ENCODE measurements at places on chromosomes 2 and 18.

- DNase-seq, result peak; percentile 89
Measured at GRCh38 chr18:79200546-79201268, 131.5 kb downstream of the ATP9B start.

DNA sequence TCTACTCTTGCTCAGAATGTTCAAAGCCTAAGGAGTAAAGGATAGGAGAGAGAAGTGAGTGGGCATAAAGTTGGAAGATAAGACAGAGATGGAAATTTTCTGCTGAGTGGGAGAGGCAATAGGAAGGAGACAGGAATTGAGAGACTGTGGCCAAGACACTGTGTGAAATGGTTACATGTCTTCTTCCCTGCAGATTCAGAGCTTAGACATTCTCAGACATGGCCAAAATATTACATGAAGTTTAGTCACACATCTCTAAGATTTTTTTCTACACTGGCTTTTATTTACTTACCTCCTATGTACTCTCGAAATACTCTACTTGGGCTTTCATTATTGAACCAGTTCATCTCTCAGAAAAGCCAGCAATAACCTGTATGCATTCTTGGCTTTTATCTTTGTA lies 363.0 kb upstream of the FANCL start:
- no peak for DNase-seq

DNA sequence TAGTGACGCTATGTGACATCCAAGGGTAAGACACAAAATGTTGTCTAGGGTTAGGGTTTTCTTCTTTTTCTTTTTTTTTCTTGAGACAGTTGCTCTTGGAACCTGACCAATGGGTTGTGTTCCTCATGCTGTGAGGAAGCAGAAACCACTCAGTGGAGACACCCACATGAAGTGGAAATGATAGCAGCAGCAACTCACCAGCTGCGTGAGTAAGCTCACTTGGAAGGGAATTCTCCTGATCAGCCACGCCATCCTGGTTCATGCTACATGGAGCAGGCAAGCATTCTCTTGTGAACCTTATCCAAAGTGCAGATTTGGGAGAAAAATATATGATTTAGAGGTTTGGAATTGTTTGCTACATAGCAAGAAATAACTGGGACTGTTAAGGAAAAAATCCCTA lies 863.7 kb downstream of the EPHA4 start:
- no peak for DNase-seq

DNA sequence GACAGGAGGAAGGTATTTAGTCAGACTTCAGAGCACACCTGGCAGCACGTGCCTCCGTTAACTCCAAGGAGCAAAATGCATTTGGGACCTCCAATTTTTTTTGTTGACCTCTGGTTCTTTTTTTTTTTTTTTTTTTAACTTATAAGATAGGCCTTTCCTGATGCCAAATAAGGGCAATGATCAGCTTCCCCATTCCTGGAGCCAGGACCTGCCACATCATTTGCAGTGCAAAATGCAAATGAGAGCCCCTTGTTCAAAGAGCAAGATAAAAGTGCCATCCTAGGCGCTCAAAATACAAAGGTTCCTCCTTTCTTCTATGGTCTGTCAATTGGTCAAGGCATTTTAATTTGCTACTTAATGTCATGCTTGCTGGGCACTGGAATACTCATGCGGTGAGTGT lies 133.2 kb upstream of the REV1 start:
- DNase-seq, result no peak

- DNase-seq, result no peak
Measured at GRCh38 chr2:28054916-28055315, 164.4 kb downstream of the BABAM2 start.

- no peak for DNase-seq
Measured at GRCh38 chr2:168490015-168490874, 34.2 kb downstream of the CERS6 start.

GRCh38 chr2:229909090-229909489 lies 12.7 kb downstream of the TRIP12 start:
- no peak for DNase-seq

DNA sequence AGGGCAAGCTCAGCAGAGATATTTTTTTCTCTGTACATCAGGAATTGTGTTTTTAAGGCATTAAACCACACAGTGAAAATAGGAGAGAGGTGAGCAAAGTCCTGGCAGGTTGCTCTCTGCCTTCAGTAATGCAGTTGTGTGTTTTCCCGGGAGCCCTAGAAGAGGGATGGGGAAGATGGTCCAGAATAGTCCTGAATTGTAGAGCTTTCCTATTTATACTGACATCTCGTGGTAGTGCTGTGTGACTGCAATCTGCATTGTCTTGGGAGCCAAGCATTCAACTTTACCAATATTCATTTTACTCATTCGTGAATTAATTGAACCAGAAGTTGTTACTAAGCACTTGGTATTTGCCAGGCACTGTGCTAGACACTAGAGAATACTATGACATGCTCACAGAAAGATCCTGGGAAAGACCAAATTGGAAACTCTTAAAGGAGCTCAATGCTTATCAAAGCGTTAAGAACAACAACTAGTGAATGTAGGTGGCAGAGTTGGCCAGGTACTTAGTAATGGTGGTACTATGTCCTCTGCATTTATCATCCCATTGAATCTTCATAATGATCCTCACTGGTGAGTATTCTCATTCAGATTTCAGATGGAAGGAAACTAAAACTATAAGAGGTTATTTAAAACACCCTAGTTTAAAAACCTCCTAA lies 214.6 kb downstream of the TRIB2 start:
- no peak for DNase-seq

DNA sequence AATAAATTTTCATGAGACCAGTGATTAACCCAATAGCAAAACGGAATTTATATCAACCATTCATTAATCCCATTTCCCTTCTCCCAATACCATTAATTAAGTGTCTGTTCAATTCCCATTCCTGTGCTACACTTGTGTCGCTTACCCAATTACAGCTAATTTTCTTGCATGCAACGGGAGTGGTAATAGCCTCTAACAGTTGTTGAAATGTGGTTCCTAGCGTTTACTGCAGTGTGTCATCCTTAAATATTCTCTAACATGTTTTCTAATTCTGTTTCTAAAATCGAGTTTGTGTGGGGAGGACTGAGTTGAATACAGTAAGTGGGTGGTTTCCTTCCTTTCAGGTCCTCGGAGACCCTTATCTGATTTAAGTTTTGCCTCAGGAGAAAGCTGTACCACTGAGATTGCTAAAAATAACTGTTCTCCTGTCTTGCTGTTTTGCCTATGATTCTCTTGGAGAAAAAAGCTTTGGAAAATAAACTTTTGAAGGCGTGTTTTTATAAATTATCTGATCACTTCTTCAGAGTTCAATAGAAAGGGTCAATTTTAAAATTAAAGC lies 59.3 kb upstream of the LRRTM1 start:
- DNase-seq, result no peak

DNA sequence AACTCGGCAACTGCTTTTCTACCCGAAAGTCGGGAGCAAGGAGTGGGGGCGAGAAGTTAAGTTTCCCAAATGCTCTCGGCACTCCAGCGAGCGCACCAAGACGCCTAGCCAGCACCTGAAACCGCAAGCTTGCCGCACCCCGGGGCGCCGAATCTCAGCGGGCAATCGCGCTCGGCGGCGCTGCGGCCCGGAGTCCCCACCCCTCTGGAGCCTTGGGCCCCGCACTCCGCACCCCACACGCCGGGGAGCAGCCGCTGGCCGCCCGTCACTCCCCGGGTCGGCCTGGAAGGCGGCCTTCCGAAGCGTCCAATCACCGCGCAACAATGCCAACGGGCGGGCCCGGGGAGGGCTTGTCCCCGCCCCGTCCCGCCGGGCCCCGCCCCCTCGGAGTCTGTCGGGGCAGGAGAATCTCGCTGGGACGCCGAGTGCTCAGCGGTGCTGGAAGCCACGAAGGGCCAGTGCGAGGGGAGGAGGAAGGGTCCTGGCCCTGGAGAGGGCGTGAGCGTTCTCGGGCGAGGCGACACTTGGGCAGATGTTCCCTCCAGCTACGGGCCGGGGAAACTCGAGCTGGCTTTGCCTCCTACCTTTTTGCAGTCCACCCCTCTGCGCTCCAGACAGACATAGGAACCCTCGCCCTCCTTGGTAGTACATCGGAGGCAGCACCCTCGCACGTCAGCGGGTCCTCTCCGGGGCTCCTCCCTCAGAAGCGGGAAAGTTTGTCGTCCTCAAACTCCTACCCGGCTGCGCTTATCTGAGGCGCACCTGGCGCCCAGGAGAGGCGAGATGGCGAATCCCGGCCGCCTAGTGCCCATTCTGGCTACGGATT lies 1.1 kb upstream of the ZBTB7C start:
- peak; percentile 94 for DNase-seq

GRCh38 chr2:197601726-197602125 lies 73.7 kb downstream of the RFTN2 start:
- DNase-seq, result no peak

DNA sequence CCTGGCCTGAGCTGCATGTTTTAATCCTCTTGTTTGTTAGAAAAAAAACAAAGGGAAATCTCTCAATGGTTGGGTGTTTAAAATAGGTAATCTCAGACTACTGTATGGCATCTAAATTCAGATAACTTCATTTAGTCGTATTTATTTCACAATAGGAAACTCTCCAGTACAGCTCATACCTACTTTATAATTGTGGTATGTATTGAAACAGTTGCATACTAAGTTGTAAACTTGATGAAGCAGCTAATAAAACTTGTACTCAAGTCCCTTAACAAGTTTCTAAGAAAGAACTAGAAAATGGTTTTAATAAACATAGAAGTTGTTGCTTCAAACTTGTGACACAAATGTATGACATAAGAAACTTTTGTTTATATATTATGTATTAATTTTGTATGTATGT lies 334.5 kb downstream of the PTPRM start:
- DNase-seq, result no peak

GRCh38 chr18:24657444-24657842 lies 197.0 kb downstream of the HRH4 start:
- no peak for DNase-seq

GRCh38 chr2:159136391-159136790 lies 150.1 kb downstream of the WDSUB1 start:
- no peak for DNase-seq

DNA sequence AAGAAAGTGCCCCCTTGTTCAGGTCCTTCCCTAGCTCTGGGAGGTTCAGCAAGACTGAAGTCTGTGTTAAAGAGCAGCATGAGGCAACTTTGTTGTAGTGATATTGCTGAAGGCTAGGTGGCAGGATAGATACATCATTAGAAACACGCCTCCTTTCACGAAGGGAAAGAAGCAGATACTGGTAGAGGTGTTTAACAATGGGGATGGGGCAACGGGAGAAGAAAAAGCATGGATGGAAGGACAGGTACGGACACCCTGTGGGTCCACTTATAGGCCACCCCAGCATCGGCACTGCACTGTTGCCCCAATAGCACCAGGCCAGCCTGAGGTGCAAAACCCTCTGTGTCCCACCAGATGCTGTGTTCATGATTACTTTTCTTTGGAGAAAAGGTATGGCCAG lies 3.5 kb upstream of the IGFBP5 start:
- no peak for DNase-seq

GRCh38 chr2:189056200-189057106 lies 82.3 kb downstream of the COL3A1 start:
- DNase-seq, result no peak

- no peak for DNase-seq
Measured at GRCh38 chr2:132943829-132944228, 273.8 kb upstream of the LYPD1 start.

DNA sequence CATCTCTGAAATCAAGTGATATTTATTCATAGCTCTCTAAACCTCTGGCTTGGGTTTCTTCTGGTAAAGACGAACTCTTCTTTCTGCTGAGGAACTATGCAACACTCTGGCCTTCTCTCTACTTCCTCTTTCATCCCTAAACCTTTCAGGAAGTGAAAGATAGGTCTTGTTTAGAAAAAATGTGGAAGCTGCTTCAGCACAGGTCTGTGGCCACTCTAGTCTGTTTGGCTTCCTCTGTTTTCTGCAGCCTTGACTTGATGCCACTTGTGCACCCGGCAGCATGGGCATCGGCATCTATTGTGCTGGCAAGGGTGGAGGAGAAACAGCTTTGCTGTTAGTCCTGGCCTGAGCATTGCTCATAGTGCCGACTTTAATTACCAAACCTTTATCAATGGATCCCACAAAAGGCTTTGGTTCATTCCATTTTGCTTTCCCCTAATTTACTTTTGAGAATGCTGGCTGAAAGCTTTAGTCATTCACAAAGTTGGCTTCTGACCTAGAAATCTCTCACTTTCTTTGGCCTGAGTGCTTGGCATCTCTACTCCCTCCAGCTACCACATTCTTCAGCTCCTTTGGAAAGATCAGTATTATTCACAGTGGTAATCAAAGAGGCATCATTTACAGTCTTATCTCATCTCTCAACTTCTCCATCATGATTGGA lies 32.0 kb upstream of the GPR39 start:
- no peak for DNase-seq

DNA sequence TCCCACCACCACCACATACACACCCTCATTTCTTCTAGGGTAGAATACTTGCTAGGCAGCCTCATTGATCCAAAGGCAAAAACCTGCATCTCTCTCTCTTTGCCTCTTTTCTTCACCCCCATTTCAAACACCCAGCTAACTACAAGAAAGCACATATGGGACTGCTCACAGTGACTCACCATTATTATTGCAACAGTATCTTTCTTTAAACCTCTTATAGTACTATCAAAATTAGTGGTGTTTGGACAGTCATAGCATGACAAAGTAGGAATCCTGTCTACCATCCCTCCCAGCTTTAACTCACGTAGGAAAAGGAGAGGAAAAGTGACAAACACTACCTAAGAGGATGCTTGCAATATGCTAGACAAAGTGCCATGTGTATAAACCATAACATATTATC lies 422.5 kb upstream of the CRIM1 start:
- no peak for DNase-seq

DNA sequence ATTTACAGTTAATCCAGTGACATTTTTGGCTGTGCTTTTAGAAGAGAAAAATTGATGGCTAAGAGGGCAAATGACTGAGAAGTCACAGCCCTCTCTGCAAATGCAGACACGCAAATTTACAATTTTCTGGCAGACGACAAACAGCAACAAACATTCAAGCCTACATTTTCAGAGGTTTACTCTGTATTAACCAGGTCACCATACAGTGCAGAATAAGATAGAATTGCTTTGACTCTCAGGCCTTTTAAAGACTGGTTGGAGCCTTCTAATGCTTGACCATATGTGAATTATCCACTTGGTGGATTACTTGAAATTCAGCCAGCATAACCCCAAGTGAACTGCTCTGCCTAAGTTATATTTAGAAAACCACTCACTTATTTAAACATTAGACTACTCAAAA lies 280.9 kb upstream of the STON1 start:
- no peak for DNase-seq

- DNase-seq, result no peak
Measured at GRCh38 chr18:10919851-10920250, 229.5 kb downstream of the PIEZO2 start.

GRCh38 chr2:146317959-146318358 lies 1526.9 kb upstream of the ACVR2A start:
- DNase-seq, result no peak

All from ecto neural progenitor cell (in vitro differentiated cells).